Right lobe of liver (tissue), 6 donors: ENCODE measurements at places on chromosomes 12 and 14. TPM values are rescaled to one million over a fixed set of nuclear protein-coding genes. Genes with fewer than 3 reads are reported as not detected.

- no peak overlapping the region for H3K27ac ChIP-seq
- no peak for DNase-seq
- H3K4me1 ChIP-seq: no peaks in the 10 kb centered on the region
- peaks cover 60% of the 10 kb centered on the region for H3K36me3 ChIP-seq
- H3K27me3 ChIP-seq: no peaks in the 10 kb centered on the region
These were observed 31.0 kb downstream of the RNF34 start for GRCh38 chr12:121430833-121431415.

DNA sequence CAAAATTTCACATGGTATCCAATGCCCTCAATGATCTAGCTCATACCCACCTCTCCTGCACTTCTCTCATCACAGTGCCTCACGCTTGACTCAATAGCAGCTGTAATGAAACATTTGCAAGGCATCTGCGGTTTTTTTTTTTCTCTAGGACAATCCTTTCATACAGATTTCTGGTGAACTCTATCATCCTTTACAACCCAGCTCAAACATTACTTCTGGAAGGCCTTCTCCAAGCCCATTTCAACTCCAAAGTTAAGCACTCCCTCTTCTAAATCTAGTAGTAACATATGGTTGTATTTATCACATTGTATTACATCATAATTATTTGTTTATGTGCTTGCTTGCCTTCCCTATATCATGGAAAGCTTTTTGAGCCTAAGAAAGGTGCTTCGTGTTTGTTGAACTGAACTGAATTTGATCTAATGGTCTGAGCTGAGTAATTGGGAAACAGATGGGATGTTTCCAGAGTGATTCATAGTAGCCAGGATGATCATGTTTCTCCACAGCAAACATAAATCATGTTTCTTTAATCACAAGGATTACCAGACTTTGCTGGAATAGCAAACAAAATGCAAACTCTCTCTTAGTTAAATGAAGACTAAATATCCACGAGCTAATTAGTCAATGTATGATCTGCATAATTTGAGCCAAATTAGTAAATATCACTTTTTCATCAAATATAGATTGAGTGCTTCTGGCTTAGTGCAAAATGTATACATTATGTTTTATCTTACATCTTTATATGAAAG, 14.3 kb downstream of the CFL2 start:
- H3K4me3 ChIP-seq: no peak overlapping the region
- no peaks in the 10 kb centered on the region for H3K36me3 ChIP-seq
- no peaks in the 10 kb centered on the region for H3K27me3 ChIP-seq
- no peak overlapping the region for H3K27ac ChIP-seq
- H3K4me1 ChIP-seq: no peaks in the 10 kb centered on the region
- no peak for DNase-seq

GRCh38 chr12:3596703-3597415, 105.9 kb downstream of the PRMT8 start:
- no peak for DNase-seq
- H3K27me3 ChIP-seq: no peaks in the 10 kb centered on the region
- H3K4me1 ChIP-seq: no peaks in the 10 kb centered on the region
- H3K36me3 ChIP-seq: no peaks in the 10 kb centered on the region

Gene ZC2HC1C
- 9.6 TPM for total RNA-seq

Gene GRIN2B
- not detected for total RNA-seq

- no peaks in the 10 kb centered on the region for H3K27me3 ChIP-seq
- no peak overlapping the region for H3K4me3 ChIP-seq
- H3K27ac ChIP-seq: no peak overlapping the region
These were observed 102.9 kb downstream of the RPS29 start for GRCh38 chr14:49483268-49483667.

Gene CLEC2D
- 4.4 TPM for total RNA-seq

Gene CCDC184
- not detected for total RNA-seq

Gene TCTN2
- total RNA-seq: 0.87 TPM

Gene IFI27L2
- 7.1 TPM for total RNA-seq

- no peak overlapping the region for H3K27ac ChIP-seq
- no peak for DNase-seq
- no peaks in the 10 kb centered on the region for H3K36me3 ChIP-seq
These were observed 714.8 kb downstream of the TRHDE start for GRCh38 chr12:72986963-72987362.

GRCh38 chr14:95465358-95465757, 51.1 kb downstream of the SYNE3 start:
- H3K4me3 ChIP-seq: no peak overlapping the region
- no peaks in the 10 kb centered on the region for H3K4me1 ChIP-seq
- no peaks in the 10 kb centered on the region for H3K36me3 ChIP-seq

GRCh38 chr12:94643606-94644005, 6.8 kb downstream of the TMCC3 start:
- H3K27ac ChIP-seq: peak overlapping the region; percentile 58
- H3K4me3 ChIP-seq: no peak overlapping the region
- no peaks in the 10 kb centered on the region for H3K4me1 ChIP-seq
- no peak for DNase-seq
- H3K36me3 ChIP-seq: no peaks in the 10 kb centered on the region
- no peaks in the 10 kb centered on the region for H3K27me3 ChIP-seq

Gene IFNG-AS1
- total RNA-seq: 0.24 TPM

DNA sequence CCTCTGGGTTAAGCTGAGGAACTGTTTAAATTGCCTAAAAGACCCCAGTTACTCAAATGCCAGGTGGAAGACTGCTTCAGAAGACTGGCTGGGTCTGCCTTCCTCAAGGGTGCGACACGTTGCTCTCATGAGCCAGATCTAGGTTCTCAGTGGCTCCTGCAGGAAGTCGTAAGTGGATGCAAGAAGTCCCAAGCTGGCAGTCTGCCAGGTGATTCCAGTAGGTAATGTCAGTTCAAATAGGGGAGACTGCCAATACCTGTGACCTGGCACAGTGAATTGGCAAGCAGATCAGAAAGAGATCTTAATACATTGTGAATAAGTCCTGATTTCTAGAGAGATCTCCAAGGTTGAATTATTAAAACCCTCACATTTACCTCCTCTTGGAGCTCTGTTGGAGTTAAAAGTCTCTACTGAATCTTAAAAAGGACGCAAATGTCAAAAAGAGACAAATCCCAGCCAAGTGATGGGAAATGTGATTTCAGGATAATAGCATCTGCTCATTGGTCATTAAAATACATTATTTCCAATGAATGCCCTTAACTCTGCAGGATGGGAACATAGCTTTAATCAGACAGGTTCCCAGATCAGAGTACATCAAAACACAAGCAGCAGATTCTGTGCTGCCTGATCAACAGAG, 98.8 kb upstream of the FRMD6 start:
- H3K27me3 ChIP-seq: no peaks in the 10 kb centered on the region
- no peaks in the 10 kb centered on the region for H3K36me3 ChIP-seq
- H3K27ac ChIP-seq: no peak overlapping the region
- no peak overlapping the region for H3K4me3 ChIP-seq

DNA sequence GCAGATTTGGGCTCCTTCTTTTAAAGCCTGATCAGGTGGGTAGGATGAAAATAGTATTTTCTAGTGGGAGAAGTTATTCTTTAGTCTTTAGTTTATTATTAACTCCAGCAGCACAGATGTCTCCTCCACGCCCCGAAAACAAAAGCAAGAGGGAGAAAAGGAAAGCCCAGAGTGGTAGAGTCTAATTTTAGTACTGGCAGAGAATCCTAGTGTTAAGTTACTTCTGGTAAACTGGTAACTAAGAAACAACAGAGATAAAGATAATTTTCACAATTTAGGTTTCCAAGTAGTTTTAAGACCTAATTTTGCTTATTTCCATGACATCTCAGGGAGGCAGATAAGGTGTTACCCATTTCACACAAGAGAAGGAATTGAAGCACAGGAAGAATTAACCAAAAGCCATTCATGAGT, 16.3 kb downstream of the ATP5MC2 start:
- peaks cover 34% of the 10 kb centered on the region for H3K4me1 ChIP-seq
- H3K4me3 ChIP-seq: peak overlapping the region; percentile 13
- peak overlapping the region; percentile 84 for H3K27ac ChIP-seq
- H3K36me3 ChIP-seq: no peaks in the 10 kb centered on the region

DNA sequence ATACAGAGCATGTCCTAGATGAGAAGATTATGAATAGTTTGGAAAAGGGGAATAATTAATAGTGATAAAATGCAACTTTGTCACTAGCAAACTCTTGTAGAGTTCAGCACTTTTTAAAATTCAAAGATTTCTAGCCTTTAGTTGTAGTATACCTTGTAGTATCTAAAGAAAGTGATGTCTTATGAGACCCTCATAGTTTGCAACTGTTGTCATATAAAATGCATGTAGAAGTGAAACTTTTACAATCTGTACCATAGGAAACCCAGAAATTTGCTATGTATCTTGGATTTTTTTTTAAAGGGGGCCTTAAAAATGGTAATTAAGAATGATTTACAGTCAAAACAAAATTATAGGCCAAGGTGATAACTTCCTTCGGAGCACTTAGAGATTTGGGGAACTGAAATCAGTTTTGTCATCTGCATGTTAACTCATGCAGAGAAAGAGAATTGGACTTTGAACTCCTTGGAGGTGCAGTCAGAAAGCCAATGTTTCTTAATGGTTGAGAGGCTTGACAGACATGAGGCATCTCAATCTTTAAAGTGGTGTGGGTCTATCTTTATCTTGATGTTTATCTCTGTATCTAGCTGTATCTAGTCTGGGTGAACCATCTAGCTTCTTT, 1.3 kb downstream of the LRRK2 start:
- H3K27me3 ChIP-seq: no peaks in the 10 kb centered on the region
- no peaks in the 10 kb centered on the region for H3K36me3 ChIP-seq
- no peak for DNase-seq
- H3K4me1 ChIP-seq: peaks cover 14% of the 10 kb centered on the region

DNA sequence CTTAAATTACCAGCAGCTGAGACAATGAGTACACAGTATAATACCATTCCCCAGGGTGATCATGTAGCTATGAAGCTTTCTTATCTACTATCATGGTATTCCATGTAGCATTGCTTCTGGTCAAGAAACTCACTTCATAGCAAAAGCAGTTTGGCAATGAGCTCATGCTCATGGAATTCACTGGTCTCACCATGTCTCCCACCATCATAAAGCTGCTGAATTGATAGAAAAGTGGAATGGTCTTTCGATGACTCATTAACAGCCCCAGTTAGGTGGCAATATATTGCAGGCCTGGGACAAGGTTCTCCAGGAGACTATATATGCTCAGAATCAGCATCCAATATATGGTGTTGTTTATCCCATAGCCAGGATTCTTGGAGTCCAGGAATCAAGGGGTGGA, 553.7 kb downstream of the FOXG1 start:
- DNase-seq: no peak
- H3K36me3 ChIP-seq: no peaks in the 10 kb centered on the region
- no peak overlapping the region for H3K4me3 ChIP-seq
- H3K27ac ChIP-seq: no peak overlapping the region
- no peaks in the 10 kb centered on the region for H3K27me3 ChIP-seq

Gene PLXNC1
- 7.0 TPM for total RNA-seq

- no peak overlapping the region for H3K4me3 ChIP-seq
- no peak overlapping the region for H3K27ac ChIP-seq
- H3K36me3 ChIP-seq: no peaks in the 10 kb centered on the region
- no peaks in the 10 kb centered on the region for H3K27me3 ChIP-seq
These were observed 3.2 kb upstream of the SPTSSA start for GRCh38 chr14:34465069-34465859.

Gene HSPB8
- 1.2 TPM for total RNA-seq

Gene CBX5
- 20.3 TPM for total RNA-seq

Gene SLC25A3
- total RNA-seq: 262 TPM

- no peaks in the 10 kb centered on the region for H3K4me1 ChIP-seq
- peak within 1 kb of the TSS; percentile 46 for H3K27ac ChIP-seq
- H3K36me3 ChIP-seq: no peaks in the 10 kb centered on the region
- H3K4me3 ChIP-seq: peak within 1 kb of the TSS; percentile 66
These were observed at the start of gene MSRB3 for GRCh38 chr12:65278576-65279368. TSS of gene MSRB3 (plus strand) at chr12:65278683. CDS start at chr12:65308580, 29,897 bp downstream.

- no peak for DNase-seq
- H3K27me3 ChIP-seq: no peaks in the 10 kb centered on the region
- no peak overlapping the region for H3K27ac ChIP-seq
- no peaks in the 10 kb centered on the region for H3K4me1 ChIP-seq
- H3K4me3 ChIP-seq: no peak overlapping the region
- H3K36me3 ChIP-seq: no peaks in the 10 kb centered on the region
These were observed 47.8 kb downstream of the SAV1 start for GRCh38 chr14:50620341-50620740.

Gene CCDC91
- 10.7 TPM for total RNA-seq

Gene NDRG2
- total RNA-seq: 123 TPM

GRCh38 chr14:67357186-67357968, 2.2 kb downstream of the ATP6V1D start:
- no peak for DNase-seq
- H3K27me3 ChIP-seq: no peaks in the 10 kb centered on the region
- H3K36me3 ChIP-seq: no peaks in the 10 kb centered on the region
- no peaks in the 10 kb centered on the region for H3K4me1 ChIP-seq

GRCh38 chr14:90698379-90698869, 117.8 kb downstream of the TTC7B start:
- no peak for DNase-seq
- H3K27ac ChIP-seq: no peak overlapping the region
- H3K4me3 ChIP-seq: no peak overlapping the region
- H3K27me3 ChIP-seq: no peaks in the 10 kb centered on the region
- H3K4me1 ChIP-seq: no peaks in the 10 kb centered on the region

GRCh38 chr14:65433646-65434045, 21.1 kb downstream of the FUT8 start:
- no peaks in the 10 kb centered on the region for H3K27me3 ChIP-seq
- no peaks in the 10 kb centered on the region for H3K36me3 ChIP-seq
- H3K27ac ChIP-seq: no peak overlapping the region
- no peak overlapping the region for H3K4me3 ChIP-seq
- no peaks in the 10 kb centered on the region for H3K4me1 ChIP-seq
- no peak for DNase-seq

- no peaks in the 10 kb centered on the region for H3K36me3 ChIP-seq
- no peak overlapping the region for H3K4me3 ChIP-seq
- no peak for DNase-seq
- H3K4me1 ChIP-seq: no peaks in the 10 kb centered on the region
- H3K27ac ChIP-seq: no peak overlapping the region
- H3K27me3 ChIP-seq: no peaks in the 10 kb centered on the region
These were observed 100.8 kb upstream of the DAAM1 start for GRCh38 chr14:59087711-59088110.

Gene ABCC9
- total RNA-seq: 29.1 TPM

Gene BBOF1
- 1.4 TPM for total RNA-seq

- no peak overlapping the region for H3K27ac ChIP-seq
- DNase-seq: no peak
- H3K36me3 ChIP-seq: peaks cover 97% of the 10 kb centered on the region
- H3K4me3 ChIP-seq: no peak overlapping the region
- no peaks in the 10 kb centered on the region for H3K27me3 ChIP-seq
These were observed 14.1 kb upstream of the NOP2 start for GRCh38 chr12:6582196-6582595.

DNA sequence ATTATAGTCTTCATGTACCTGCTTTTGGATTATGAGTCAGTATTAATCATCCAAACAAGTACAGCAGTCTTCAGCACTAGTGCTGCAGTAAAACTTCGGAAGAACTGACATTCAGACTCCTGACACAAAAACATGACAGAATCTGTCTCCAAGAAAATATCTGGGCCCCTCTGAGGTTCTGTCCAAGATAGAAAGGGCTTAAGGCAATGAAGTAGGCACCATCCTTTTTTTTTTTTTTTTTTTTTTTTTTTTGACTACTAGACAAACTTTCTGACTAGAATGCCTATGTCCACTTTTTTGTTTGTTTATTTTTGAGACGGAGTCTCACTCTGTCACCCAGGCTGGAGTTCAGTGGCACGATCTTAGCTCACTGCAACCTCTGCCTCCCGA, 112.5 kb downstream of the MED13L start:
- no peaks in the 10 kb centered on the region for H3K27me3 ChIP-seq
- no peak overlapping the region for H3K27ac ChIP-seq
- H3K36me3 ChIP-seq: no peaks in the 10 kb centered on the region
- no peak for DNase-seq

Gene SLC5A8
- total RNA-seq: not detected

GRCh38 chr12:25189656-25190055, 5.3 kb downstream of the DNAI7 start:
- no peak overlapping the region for H3K27ac ChIP-seq
- H3K36me3 ChIP-seq: no peaks in the 10 kb centered on the region
- no peaks in the 10 kb centered on the region for H3K27me3 ChIP-seq
- H3K4me3 ChIP-seq: no peak overlapping the region
- DNase-seq: no peak
